ENCODE measurements at places on chromosomes 12 and 14.
A peak's percentile ranks its signal among the peaks of the same experiment; 100 is the strongest.

DNA sequence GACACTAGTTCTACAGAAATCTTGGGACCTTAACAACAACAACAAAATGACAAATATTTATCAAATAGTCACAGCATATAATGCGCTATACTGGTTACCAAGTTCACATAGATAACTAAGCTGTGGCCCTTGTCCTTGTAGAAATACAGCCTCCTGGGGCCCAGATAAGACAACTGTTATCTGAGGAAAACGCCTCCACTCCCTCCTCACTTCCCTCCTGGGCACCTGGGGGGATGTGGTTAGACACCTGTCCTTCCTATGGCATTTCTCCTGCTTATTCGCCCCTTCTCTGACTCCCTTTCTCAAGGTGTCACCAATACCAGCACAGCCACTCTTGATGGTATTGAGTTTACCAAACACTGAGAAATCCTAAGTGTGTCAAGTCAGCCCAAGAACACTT is 419.4 kb downstream of the RAD51B start:
- DNase-seq: no peak

- DNase-seq: peak; percentile 71
Measured at GRCh38 chr12:108634341-108634751, 652 bp upstream of the SELPLG start.

DNA sequence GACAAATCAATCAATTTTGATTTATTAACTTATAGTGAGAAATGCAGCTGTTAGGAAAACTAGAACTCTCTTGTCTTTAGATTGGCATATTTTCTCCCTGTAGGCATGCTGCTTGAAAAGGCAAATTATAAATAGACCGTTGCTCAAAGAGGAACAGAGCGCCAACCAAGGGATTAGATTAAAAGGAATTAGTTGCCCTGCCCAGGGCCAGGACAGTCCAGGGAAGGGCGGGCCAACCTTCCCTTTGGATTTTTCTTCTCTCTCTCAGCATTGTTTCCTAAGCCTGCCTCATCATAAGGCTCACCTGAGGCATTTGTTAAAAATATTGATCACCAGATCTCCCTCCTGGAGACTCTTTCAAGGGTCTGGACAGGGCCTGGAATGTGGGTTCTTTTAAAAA is 8.6 kb downstream of the CIPC start:
- no peak for DNase-seq

DNA sequence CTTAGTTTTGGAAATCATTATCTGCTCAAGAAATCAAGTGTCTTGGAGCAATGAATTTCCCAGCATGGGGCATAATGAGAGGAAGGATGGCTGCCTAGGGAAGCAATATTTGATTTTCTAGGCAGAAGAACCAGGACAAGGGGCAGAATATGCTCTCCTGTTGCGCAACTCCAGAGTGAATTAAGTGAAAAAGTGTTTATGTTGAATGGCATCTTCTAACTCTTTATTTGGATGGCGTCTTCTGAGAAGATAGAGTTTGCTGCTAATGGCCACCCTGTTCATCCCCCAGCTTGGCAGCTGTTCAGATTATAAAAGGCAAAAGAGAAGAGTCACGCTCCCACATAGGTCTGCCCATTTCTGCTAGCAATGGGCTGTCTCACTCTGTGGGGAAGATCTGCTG is 1278.1 kb downstream of the AACS start:
- DNase-seq: no peak

DNA sequence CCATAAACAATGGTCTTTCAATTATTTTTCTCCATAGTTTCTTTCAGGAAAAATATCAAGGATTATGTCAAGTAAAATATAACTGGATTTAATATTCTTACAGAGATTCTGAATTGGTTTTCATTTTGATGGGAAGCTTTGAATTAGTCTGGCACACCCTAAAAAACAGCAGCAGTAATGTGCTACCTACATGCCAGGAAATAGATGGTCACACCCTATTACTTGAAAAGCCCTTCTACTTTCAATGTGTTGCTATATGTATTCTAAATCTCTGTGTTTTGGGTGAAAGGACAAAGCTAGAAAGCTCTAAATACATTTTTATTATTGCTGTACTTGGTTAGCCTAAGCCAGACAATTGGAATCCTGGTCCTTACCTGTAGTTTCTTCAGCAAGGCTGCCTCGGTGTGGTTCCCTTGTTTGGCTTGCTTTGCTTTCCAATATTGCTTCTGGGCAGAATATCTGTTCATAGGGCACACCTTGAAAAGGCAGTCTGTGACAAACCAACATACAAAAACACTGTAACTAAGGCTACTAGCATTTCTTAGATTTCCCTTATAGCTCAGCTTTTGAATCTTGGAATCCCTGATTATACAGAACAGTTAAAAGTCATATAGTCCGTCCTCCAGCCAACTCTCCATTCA is 107.6 kb downstream of the ITPR2 start:
- no peak for DNase-seq

DNA sequence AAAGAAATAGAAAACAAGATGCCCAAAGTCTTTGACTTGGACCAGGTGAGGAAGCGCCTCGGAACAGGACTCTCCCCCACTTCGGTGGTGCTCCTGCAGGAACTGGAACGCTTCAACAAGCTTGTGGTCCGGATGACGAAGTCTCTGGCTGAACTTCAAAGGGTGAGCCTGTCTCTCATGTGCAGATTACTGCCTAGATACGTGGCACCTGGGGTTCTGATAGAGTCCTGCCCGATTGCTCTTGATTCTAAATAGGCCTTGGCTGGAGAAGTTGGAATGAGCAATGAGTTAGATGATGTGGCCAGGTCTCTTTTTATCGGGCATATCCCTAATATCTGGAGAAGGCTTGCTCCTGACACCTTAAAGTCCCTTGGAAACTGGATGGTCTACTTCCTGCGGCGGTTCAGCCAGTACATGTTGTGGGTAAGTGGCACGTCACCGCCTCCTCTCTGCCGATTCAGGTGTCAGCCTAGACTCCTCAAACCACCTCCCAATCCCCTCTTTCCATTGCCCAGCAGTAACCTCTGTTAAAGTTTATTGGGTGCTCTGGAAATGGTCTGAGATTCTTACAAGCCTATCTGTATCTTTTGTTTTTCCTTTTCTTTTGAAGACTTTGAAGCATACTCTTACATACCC is 40.8 kb downstream of the CCDC92 start:
- peak; percentile 32 for DNase-seq

GRCh38 chr14:75240781-75241180 is 37.8 kb upstream of the FOS start:
- no peak for DNase-seq
